ENCODE measurements at places on chromosomes 2 and 18.

GRCh38 chr2:196660244-196660643 is 20.7 kb downstream of the CCDC150 start:
- DNase-seq = no peak

DNA sequence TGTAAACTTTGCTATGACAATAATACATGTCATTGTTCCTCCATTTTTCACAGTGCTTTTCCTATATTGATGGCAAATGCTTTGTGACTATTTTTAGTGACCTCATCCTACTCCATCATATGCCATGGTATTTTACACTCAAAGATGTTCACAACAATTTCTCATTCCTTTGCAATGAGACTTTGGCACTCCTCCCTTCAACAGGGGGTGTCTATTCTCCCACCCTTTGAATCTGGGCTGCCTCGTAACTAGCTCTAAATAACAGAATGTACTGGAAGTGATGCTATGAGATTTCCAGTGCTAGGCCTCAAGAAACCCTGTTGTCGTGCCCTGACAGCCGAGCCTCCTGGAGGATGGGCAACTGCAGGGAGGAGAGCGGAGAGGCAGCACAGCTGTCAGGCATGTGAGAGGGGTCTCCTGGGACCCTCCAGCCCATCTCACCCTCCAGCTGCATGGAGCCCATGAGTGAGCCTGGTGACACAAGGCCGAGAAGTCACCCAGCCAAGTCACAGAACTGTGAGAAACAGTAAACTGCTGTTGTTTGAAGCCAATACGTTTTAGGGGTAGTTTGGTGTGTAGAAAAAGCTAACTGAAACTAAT is 103.1 kb upstream of the APCDD1 start:
- DNase-seq = no peak

GRCh38 chr2:219207884-219208740 is 1.5 kb downstream of the ZFAND2B start:
- DNase-seq = peak; percentile 21

- DNase-seq = no peak
Measured at GRCh38 chr2:145748927-145749326, 1229.0 kb upstream of the ZEB2 start.

DNA sequence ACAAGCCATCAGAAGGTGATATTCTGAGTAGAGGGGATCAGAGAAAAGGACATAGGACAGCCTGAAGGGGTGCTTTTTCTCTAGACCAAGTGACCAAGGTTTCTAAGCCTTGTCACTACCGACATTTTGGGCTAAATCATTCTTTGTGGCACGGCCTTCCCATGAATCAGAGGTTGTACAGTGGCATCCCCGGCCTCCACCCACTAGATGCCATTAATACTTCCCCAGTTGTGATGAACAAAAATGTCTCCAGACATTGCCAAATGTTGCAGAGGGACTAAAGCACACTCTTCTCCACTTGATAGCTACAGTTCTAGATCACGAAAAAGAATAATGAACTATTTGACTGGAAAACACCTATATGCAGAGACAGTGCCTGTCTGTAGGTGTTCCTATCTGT is 143.6 kb downstream of the PID1 start:
- DNase-seq = no peak

GRCh38 chr18:45896991-45897390 is 70.1 kb downstream of the EPG5 start:
- DNase-seq = no peak

- no peak for DNase-seq
Measured at GRCh38 chr2:62631160-62632085, 74.1 kb upstream of the EHBP1 start.

GRCh38 chr2:69931832-69932595 is 17.1 kb downstream of the MXD1 start:
- peak; percentile 51 for DNase-seq

- DNase-seq = no peak
Measured at GRCh38 chr18:67901573-67901972, 385.1 kb upstream of the DSEL start.

GRCh38 chr2:181910028-181910831 is 18.7 kb downstream of the ITPRID2 start:
- peak; percentile 65 for DNase-seq

DNA sequence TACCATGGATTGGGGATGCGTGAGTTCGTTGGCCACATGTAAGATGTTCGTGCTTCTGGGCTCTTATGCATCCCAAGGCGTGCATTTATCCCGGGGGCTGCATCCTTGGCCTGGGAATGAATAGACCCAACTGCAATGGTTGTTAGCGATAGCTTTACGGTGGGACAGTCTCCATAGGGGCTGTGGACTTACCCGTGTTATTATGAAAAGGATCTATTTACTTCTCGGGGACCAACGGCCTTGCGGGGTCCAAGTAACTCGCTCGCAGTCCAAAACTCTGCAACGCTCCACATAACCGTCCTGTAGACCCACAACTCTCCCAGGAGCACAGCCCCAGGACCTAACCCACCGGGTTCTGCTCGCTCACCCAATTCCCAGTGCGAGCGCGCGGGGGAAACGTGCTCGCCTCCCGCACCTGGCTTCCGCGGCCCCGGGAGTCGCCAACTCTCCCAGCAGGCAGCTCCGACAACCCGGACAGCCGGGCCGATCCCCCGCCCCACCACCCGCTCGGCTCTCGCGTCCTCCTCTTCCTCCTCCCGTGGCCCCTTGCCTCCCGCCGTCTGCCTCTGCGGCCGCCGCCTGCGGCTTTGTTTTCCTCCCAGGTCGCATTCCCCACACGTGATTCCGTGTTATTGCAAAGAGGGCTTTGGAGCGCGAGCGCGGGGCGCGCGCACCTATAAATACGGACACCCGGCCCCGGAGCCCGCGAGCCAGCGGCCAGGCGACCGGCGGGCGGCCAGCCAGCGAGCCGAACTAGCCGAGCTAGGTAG is at the start of gene CABLES1:
Gene CABLES1 (plus strand): TSS at position 706 of the 770 bp plus-strand sequence. CDS start 278 bp downstream, outside the sequence.
- DNase-seq = peak; percentile 26

DNA sequence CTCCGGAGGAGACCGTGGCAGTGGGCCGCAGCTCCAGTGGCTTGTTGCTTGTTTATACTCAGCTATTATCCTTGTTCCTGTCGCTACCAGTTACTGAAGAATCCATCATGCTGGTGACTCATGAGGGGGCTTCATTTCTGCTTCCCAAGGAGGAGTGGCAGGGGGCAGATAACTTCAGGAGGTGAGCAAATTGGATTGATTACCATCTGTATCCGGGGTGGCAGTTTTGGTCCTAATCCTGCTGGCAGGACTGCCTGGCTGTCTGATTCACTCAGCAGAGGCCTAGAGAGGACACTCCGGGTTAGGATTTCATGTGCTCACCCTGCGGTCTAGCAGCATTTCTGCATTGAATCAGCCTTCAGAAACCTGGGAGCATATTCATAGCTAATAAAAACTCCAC is 230.0 kb downstream of the ACTR3 start:
- DNase-seq = no peak

- DNase-seq = no peak
Measured at GRCh38 chr18:33355263-33355662, 85.3 kb downstream of the CCDC178 start.

GRCh38 chr18:8286303-8286702 is 322.9 kb upstream of the RAB12 start:
- no peak for DNase-seq

DNA sequence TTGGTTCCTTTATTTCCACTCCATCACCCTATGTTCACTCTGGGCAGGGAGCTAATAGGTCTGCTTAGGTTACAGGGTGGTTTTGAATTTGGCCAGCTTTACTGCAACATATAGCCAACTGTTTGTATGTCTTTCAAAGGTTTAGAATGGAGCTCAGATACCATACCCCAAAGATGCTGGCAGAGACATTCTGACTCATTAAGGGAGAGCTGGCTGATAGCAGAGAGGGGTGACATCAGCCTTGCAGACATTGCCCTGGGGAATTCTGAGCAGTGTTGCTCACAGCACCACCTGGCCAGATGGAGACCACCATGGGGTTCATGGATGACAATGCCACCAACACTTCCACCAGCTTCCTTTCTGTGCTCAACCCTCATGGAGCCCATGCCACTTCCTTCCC is 2.1 kb downstream of the PROKR1 start:
- peak; percentile 6 for DNase-seq

DNA sequence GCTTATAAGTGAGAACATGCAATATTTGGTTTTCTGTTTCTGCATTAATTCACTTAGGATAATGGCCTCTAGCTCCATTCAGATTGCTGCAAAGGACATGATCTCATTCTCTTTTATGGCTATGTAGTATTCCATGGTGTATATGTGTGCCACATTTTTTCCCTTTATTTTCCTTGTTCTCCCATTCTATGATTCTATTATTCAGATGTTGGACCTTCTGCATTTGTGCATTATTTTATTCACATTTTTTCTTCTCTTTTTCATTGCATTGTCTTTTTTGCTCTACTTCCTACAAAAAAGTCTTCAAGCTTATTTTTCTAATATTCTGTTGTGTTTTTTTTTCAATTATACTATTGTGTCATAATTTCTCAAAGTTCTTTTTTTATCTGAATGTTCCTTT is 11.1 kb upstream of the ANTXR1 start:
- DNase-seq = no peak

DNA sequence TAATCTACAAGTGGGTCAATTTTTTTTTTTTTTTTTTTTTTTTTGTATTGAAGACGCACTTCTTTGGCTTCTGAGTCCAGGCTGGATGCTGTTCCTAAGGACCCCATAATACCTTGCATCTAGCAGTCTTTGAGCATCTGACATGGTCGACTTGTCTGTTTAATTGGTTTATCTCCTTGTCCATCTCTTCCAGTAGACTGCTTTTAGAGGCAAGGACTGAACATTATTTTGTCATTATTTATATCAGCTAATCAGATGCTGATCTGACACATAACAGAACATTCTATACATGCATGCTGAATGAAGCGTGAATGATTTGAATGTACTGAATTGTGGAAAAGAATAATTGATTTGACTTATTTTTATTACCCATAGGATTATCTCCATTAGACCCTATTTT is 118.7 kb downstream of the CDH7 start:
- DNase-seq = no peak

GRCh38 chr18:65423776-65424175 is 327.0 kb upstream of the CDH7 start:
- no peak for DNase-seq

Data from suppressor macrophage treated with lipopolysaccharide for 1 hour (primary cell).